ENCODE measurements at places on chromosomes 6 and 20.

DNA sequence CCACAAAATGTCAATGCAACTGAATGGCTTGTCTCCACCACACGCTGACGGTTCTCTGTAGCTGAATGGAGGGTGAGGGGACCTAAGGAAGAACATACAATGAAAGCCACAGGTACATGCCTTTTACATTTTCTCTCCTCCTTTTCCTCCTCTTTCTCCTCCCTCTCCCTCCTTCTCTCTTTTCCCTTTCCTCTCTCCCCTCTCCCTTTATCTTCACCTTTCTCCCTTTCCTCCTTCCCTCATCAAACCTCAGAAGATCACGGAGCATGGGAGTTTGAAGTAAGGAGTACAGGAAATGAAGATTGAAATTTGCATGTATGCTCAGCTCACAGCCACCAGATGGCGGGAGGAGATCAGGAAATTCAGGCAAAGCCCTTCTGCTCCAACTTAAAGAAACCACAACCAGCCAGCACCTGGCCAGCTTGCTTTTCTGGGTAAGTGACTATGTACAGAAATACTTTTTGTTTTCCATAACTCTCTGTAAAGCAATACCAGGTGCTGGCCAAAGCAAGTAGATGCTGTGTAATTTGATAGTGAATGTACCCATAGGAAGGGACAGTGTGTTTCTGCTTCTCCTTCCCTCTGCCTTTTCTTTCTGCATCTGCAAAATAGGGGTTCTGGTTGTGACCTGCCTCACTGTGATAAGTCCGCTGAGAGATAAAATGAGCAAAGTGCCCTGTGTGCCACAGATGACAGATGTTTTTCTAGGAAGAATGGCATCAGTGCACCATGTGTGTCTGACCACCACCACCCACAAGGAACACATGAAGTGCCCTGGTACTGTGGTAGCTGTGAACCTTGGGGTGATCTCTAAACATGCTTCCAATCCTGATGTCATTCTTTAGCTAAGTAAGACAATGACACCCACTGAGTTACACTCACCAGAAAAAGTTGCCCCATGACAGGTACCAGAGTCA lies 18.6 kb upstream of the FOXO3 start:
- peak; percentile 79 for DNase-seq

GRCh38 chr20:44858606-44859360 lies 26.7 kb upstream of the YWHAB start:
- DNase-seq: no peak

- no peak for DNase-seq
These were observed 51.5 kb downstream of the TRERF1 start for GRCh38 chr6:42400061-42400760.

GRCh38 chr6:73250016-73250415 lies 13.0 kb downstream of the KHDC1 start:
- DNase-seq: no peak

DNA sequence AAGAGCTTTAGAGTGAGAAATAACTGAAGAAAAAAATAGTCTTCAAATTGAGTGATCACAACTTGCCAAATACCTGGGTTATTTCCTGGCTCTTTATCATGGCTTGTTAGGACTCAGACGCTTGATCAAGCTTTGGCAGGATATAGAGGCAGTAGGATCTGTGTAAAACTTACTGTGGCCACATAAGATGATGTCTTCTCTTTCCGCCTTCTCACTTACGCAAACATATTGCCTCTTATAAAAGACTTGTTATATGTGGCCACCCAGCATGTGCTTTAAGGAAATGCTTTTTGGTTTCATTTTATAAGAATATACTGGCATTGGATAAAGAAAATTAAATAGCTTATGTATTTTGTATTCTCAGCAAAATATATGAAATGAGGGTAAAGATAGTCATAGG lies 101.8 kb upstream of the AKIRIN2 start:
- no peak for DNase-seq

GRCh38 chr20:40010483-40010882 lies 678.6 kb downstream of the MAFB start:
- DNase-seq: no peak

DNA sequence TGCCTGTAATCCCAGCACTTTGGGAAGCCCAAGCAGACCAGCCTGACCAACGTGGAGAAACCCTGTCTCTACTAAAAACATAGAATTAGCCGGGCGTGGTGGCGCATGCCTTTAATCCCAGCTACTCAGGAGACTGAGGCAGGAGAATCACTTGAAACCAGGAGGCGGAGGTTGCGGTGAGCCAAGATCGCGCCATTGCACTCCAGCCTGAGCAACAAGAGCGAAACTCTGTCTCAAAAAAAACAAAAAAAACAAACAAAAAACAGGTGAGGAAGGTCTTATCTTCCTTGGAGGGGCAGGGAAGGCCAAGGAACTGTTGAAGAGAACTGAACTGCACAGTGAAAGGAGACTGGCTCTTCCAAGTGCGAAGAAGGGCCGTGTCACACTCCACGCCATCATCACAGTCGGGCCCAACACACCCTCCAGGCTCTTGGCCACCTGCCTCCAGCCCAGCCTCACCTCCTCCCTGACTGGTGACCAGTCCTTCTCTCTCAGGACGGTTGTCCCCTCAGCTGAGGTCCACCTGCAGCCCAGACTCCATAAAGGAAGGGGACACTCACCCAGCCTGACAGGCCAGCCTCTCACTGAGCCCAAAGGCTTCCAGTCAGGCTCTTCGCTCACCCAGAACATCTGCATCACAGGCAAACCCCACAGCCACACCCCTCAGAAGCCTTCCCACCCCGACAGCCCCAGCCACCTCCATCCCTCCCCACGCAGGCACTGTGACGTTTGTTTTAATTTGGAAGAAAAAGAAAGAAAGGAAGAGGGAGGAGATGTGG lies 4.1 kb downstream of the ZC3H12D start:
- no peak for DNase-seq

DNA sequence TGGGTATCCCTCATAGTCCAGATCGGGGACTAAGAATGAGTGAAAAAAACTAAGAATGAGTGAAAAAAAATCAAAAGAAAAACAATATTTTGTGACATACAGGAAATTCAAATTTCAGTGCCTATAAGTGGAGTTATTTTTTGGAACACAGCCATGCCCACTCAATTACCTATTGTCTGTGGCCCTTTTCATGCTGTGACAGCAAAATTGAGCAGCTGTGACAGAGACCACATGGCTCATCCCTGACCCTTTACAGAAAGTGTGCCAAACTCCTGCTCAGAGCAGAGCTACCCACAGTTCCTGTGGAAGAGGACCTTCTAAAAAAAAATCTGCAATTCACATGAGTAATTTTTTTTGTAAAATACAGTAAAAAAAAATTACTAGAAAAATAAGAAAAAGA lies 1.4 kb downstream of the NCR2 start:
- peak; percentile 11 for DNase-seq

- no peak for DNase-seq
These were observed 125.0 kb downstream of the MAP3K4 start for GRCh38 chr6:161116554-161116953.

- no peak for DNase-seq
These were observed 3.1 kb upstream of the CAP2 start for GRCh38 chr6:17390276-17390675.

DNA sequence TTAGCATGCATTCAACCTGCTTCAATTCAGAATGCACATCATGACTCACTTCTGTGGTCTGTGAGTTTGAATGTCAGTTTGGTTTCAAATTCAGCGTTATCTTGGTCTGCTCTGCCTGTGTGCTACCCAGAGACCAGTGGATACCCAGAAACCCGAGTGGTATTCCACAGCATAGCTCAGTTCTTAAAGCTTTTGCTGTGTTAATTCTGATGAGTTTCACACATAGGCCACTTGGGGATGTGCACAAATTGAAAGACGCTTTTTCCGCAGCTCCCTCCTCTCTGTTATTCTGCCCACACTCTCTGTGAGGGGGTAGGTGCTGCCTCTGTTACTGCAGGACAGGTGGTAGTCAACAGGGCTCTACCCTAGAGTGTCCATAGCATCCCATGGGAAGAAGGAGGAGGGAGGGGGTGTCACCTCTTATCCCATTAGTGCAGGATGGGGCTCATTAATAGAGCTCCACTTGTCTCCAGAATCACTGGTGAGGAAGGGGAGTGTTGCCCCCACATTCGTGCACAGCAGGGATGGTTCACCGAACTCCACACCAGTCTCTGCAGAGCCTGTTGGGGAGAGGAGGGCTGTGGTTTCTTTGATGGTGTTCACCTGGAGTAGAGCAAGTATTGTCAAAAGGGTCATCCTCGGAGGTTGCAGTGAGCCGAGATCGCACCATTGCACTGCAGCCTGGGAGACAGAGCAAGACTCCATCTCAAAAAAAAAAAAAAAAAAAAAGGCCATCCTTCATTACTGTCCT lies 29.2 kb upstream of the SDCBP2 start:
- DNase-seq: no peak

DNA sequence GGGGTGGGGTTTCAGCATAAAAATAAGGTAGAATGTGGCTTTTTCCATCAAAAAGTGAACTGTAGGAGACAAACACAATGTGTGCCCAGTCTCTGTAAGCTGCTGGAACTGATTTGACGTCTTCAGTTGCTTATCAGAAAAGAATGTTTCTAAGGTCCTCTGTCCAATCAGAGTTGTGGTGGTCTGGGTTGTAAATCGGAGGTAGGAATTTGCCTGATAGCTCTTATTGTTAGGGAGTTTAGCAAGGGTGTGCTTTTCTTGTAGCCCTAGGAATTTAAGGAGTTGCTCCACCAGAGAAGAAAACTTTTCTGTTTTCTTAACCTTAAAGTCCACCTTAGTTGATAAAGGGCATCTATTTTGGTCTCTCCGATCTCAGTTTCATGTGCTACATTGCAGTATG lies 10.4 kb upstream of the SSTR4 start:
- no peak for DNase-seq

GRCh38 chr6:98323605-98324004 lies 510.8 kb upstream of the POU3F2 start:
- DNase-seq: peak; percentile 6

- no peak for DNase-seq
These were observed 56.1 kb upstream of the PRND start for GRCh38 chr20:4665591-4665990.

- DNase-seq: no peak
These were observed 19.6 kb upstream of the ABT1 start for GRCh38 chr6:26576929-26577719.

- DNase-seq: no peak
These were observed 13.2 kb upstream of the SERINC1 start for GRCh38 chr6:122484760-122485159.

DNA sequence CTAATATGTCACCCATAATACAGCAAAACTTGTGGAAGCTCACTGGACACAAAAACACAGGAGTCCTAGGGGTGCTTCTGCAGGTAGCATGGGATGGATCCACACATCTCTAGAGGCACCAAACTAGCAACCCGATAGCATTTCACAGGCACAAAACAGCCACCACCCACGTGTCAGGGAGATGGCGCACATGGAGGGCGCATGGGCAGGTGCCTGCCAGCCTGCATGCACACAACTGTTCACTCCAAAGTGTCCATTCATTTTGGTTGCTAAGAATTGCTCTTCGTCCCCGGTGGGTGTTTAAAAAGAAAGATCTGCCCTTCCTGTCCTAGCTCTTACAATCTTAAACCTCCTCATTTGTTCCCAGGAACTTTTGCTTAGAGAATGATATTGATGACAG lies 171.3 kb downstream of the SYNDIG1 start:
- DNase-seq: no peak

DNA sequence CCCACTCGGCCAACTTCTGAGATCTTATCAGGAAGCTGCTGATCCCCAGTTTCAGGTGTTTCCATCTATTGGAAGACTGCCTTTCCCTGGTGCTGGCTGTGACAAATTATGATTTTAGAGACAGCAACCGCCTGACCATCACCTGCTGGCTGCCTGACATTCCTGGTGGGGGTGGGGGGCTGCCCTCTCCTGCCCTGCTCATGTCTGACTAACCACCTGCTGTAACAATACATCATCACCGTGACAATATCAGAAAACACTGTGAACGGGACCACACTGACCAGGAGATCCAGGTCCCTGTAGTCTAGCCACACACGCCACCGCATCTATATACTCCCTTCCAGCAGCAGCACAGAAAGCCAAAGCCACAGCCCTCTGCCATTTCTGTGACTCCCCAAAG lies 537.5 kb downstream of the QKI start:
- DNase-seq: peak; percentile 18

DNA sequence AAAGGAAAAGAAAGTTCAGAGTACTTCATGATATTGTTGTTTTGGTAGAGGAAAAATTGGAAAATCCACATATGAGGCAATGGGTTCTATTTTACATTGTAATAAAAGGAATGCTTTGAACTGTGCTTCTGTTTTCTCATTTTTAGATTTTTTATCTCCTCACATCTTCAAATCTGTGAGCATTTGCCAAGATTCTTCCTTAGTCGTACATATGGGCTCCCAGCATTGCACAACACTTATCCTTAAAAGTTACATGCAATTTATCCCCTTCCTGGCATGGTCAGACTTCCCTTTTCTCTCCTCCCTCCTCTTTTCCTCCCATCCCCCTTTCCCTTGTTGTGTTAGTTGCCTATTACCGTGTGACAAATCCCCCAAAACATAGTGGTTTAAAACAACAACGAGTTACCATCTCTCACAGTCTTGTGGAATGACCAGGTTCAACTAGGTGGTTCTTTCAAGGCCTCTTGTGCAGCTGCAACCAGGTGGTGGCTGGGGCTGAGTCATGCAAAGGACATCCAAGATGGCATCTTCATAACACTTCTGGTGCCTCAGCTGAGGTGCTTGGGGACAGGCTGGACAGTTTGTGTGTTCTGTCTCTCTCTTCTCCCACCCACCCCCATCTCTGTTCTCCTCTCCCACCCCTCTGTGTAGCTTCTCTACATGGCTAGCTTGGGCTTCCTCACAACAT lies 68.7 kb downstream of the TXNDC5 start:
- no peak for DNase-seq

DNA sequence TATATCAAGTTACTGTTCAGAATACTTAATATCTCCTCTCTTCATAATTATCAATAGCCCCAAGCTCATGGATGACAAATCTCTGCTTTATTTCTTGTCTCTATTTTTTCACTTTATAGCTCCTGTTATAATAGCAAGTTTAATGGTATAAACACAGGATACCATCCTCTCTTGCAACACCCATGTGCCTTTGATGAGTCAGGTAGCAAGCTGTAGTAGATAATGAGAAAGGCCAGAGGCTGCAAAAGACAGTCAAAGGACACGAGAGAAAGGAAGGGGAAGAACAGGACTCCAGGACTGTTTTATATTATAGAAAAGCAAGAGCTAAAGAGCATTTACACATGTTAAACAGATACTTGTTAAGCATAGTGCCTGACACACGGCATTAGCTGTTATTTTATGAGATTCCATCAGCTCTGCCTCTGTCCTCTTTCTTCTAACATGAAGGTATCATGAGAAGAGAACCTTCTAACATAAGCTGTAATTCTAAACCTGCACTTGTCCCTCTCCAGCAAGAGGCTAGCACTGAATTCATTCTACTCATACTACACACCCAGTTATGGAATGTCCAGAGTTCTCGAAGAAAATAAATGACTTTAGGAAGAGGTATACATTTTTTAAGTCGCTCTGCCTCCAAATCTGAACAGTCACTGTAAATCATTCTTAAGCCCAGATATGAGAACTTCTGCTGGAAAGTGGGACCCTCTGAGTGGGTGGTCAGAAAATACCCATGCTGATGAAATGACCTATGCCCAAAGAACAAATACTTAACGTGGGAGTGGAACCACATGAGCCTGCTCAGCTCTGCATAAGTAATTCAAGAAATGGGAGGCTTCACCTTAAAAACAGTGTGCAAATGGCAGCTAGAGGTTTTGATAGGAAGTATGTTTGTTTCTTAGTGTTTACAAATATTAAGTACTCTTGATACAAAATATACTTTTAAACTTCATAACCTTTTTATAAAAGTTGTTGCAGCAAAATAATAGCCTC lies 45.0 kb downstream of the NT5E start:
- no peak for DNase-seq

GRCh38 chr6:13194852-13195251 lies 133.5 kb downstream of the TBC1D7 start:
- peak; percentile 7 for DNase-seq

- DNase-seq: no peak
These were observed 9.7 kb upstream of the DYNLRB1 start for GRCh38 chr20:34506480-34506879.

Measured in NCI-H1417 (cell line).